ENCODE measurements at places on chromosomes 2 and 18.

- DNase-seq = no peak
Measured at GRCh38 chr2:133241224-133241571, 327.1 kb downstream of the NCKAP5 start.

DNA sequence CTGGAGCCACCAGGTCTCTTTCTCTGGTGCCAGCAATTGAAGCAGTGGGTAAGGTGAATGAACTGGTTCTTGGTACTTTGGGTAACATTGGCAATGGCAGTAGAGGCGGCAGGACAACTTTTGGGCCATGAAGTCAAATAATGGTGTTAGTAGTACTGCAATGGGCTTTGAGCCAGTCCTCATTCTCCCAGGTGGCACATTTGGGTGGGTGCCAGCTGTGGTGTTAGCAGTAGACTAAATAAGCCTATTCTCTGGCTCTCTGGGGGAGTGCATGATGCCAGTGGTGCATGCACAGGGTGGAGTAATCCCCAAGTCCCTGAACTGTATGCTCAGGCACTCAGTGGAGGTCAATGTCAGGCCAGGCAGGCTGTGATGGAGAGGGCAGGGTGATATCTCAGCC, 120.2 kb upstream of the LRRTM4 start:
- no peak for DNase-seq

DNA sequence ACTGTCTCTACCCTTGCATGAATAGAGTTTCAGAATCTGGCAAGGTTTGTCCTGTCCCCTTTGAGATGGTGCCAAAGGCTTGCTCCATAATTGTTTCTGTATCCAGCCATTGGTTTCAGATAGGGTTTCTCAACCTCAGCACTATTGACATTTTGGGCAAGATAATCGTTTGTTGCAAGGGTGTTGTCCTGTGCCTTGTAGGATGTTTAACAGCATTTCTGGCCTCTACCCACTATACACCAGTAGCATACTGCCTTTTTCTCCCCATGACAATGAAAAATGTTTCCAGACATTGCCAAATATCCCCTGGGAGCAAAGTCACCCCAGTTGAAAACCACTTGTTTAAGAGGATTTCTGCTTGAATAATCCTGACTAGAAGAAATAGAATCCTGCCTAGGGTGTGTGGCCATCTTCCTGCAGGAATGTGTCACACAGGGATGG, 126.8 kb downstream of the CDC42EP3 start:
- no peak for DNase-seq

GRCh38 chr2:128486640-128487375, 168.1 kb upstream of the HS6ST1 start:
- no peak for DNase-seq

DNA sequence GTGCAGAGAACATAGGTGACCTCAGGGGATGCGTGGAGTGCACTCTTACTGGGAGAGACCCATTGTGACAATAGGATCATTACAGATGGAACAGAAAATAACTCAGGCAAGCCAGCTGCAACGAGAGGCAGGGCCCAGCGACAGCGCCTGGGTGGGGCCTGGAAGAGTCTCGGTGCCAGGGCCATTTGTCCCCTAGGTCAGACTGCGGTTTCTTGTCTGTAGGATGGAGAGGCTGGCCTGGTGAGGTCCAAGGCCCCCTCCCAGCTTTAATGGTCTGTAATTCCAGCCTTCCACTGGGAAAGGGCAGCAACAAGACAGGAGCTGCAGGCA, 208.6 kb upstream of the APCDD1 start:
- DNase-seq = no peak
